ENCODE measurements at places on chromosomes 3 and 15. TPM values are rescaled to one million over a fixed set of nuclear protein-coding genes. Genes with fewer than 3 reads are reported as not detected.

SIDT1 gene
- total RNA-seq: not detected

DNAJC19 gene
- 24.0 TPM for total RNA-seq

RPP14 gene
- 12.4 TPM for total RNA-seq

NRG4 gene
- total RNA-seq: not detected

ACVR2B gene
- 2.4 TPM for total RNA-seq

LRRN1 gene
- not detected for total RNA-seq

ARMC8 gene
- total RNA-seq: 46.0 TPM

CCDC54 gene
- not detected for total RNA-seq

EPHB1 gene
- 1.5 TPM for total RNA-seq

CLDN16 gene
- total RNA-seq: not detected

SPINK8 gene
- total RNA-seq: not detected

SLC22A13 gene
- 0.13 TPM for total RNA-seq

OR5K2 gene
- total RNA-seq: not detected

PEX11A gene
- 5.9 TPM for total RNA-seq

CKMT1B gene
- total RNA-seq: not detected

NLGN1 gene
- 2.8 TPM for total RNA-seq

PARP3 gene
- total RNA-seq: 58.0 TPM

P2RY14 gene
- total RNA-seq: not detected

NAA80 gene
- 2.8 TPM for total RNA-seq

LSAMP gene
- 0.19 TPM for total RNA-seq

ZNF774 gene
- total RNA-seq: 2.8 TPM

MORC1 gene
- total RNA-seq: not detected

LRRC31 gene
- not detected for total RNA-seq

CATSPER2 gene
- total RNA-seq: 0.75 TPM

ATP8B4 gene
- total RNA-seq: 0.75 TPM

UTS2B gene
- 0.66 TPM for total RNA-seq

ECE2 gene
- not detected for total RNA-seq

LMCD1 gene
- total RNA-seq: 21.3 TPM

HHLA2 gene
- not detected for total RNA-seq

ZNF35 gene
- total RNA-seq: 10.4 TPM

GOLGA6L4 gene
- 1.4 TPM for total RNA-seq

CHRNA5 gene
- 0.31 TPM for total RNA-seq

PLSCR5 gene
- total RNA-seq: not detected

EHHADH gene
- 5.0 TPM for total RNA-seq

KCNMB2 gene
- not detected for total RNA-seq

BLM gene
- total RNA-seq: 3.3 TPM

ZIC4 gene
- total RNA-seq: 0.06 TPM

TRMT10C gene
- 22.5 TPM for total RNA-seq

HRG gene
- total RNA-seq: not detected

SYNM gene
- 57.9 TPM for total RNA-seq

Measured in aortic smooth muscle cell (primary cell).